ENCODE measurements at places on chromosomes 6 and 20.

- DNase-seq, result no peak
These were observed 104.9 kb downstream of the PDSS2 start for GRCh38 chr6:107354451-107354850.

DNA sequence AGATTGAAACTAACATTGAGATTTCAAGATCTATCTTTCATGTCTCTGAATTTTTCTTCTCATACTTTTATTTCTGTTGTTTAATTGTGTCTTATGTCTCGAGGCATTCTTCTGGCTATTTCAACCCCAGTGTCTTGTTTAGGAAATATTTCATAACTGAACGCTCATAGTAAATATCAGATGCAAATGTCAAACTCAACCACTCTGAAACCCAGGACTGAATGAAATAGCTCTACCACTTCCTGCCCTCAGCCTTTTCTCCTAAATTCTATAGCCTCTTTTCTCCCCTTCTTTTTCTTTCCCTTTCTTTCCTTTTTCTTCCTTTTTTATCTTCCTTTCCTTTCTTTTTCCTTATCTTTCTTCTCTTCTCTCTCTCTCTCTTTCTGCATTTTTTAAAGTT lies 7.7 kb downstream of the ISM1 start:
- no peak for DNase-seq

DNA sequence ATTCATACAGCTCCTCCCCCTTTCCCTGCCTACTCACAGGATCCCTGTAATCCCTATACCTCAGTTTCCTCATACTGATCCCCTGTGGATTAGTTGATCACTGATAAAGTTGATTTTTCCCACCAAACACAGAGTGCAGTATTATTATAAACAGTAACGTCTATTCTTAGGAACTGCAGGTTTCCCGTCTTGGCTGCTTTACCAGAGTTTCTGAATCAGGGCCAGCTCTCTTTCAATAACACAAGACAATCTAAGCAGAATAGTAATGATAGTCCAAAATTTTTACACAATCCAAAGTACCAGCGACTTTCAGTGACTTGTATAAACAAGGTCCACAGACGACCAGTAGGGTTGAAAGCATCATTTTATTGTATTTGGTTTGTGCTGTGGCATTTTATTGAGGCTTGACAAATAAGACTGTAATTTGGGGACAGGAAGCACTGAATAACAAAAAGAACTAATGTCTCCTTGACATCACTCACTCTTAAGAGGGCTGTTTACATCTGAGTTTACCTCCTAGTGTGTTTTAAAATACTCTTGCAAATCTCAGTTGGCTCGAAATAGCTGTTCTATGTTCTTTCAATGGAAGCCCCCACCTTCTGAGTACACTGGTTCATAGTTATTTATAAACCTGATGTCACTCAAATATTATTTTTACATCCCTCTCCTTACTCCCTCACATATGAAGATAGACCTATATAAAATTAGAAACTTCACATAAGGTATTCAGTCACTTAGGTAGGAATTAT lies 6.1 kb upstream of the JARID2 start:
- DNase-seq, result no peak

DNA sequence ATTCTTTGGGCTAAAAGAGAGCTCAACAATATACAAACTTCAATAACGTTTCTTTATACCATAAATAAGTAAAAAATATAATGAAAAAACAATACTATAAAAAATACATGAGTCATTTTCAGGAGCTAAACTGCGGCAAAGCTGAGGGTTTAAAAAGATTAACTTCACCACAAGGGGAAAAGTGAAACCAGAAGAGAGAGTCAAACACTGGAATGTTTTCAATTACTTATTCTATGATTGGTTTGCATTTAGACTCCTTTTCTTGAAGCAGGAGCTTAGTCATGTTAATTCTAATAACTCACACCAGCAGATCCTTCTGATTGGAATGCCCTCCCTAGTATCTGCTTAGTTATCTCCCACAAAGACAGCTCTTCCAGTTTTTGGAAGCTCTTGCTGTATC lies 627.3 kb downstream of the UTRN start:
- DNase-seq, result no peak

DNA sequence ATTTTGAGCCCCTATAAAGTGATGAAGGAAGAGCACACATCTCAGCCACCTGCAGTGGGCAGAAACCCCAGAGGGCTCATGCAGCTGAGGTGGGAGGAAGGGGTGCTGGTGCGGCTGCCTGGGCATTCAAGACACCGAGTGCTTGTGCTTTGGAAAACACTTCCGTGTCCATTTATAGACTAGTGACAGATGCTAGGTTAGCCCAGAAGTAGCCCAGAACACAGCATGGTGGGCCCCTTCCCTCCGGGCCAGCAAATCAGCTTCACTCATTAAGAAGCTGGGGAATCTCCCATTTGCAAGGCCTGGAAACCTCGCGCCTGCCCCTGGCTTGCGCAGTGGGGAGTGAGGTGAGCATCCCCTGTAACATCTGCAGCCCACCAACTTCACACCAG lies 12.9 kb downstream of the BEND3 start:
- DNase-seq, result no peak

DNA sequence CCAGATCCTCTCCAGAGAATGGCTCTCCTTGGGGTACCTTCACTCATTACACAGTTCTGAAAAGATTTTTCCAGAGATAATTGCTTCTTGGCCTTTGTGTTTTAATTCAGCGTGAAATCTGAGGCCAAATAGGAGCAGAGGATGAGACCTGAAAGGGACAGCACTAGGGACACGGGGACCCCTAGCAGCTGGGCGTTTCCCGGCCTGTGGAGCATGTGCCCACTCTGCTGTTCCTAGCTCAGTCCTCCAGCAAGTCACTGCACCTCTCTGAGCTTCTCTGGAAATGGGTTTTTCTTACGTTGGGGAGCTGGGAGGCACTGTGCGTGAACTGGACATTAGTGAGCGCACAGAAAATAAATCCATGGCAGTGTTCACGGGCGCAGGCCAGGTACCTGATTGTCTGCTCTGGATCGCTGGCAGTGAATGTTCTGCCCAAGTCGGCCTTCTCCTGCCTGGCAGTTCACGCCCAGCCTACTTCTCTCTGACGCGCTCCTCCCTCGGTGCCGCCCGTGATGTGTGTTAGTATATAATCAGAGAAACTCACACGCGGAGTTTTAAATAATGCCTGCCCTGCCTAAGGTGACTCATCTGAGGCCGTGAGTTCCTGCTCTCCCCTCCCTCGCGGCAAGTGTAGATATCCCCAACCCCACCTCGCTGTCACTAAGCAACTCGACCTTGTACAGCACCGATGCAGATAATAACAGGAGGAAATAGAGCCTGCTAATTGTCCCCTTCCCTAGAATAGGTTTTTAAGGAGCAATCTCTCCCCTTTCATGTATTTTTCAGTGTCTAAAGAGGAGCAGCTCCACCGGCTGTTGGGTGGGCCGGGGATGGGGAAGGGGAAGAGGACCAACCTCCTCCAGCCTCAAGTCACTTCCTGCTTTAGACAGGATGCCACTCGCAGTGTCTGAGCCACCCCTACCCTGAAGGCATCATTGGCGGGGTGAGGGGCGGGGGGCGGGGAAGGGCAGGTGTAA lies 2.7 kb upstream of the TUBB2A start:
- DNase-seq, result peak; percentile 67

Data from activated T-cell treated with anti-CD3 and anti-CD28 coated beads, Interleukin-2, amount 50 U/mL, for 4 hours (primary cell).